ENCODE measurements at places on chromosomes 16 and 17.
A peak's percentile ranks its signal among the peaks of the same experiment; 100 is the strongest.

DNA sequence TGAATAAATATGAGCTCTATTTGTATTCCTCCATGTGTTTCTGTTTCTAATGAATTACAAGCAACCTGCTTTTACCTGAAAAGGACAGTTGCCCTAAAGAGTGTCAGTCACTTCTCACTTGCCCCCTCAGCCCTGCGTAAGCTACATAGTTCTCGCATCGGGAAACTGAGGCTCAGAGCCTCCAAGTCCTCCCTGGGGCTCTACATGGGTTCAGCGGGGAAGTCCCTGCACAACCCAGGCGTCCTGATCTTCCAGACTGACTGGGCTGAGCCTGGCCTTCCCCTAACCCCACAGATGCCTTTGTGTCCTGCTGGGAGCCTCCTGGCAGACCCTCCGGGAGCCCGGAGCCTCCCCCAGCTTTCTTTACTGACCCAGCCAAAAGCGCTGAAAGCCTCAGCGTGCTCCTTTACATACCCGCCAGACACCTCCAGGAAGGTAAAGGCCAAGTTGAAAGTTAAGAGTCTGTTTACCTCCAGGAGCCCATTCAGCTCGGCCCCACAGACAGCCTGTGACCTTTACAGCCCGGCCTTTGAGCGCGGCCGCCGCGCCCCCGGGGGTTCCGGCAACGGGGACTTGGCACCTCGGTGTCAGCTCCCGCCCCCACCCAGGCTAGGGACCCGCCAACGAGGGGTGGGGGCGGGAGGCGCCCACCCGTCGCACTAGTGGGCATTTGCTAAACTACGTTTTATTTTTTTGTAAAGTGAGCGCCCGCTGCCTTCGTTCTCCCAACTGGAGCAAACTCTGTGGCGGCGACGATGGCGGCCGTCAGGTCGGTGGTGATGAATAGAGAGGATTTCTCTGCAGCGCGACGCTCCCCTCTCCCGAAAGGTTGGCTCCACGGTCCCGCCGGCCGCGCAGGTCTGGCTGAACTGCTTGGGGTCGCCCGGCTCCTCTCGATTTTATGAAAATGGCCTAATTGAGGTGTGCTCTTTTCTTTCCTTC is 4.4 kb upstream of the HOXB13 start:
- H3K4me3 ChIP-seq = no peak overlapping the region
- no peak overlapping the region for H3K27ac ChIP-seq
- H3K27me3 ChIP-seq = peaks cover 98% of the 10 kb centered on the region
- H3K36me3 ChIP-seq = no peaks in the 10 kb centered on the region
- no peak for DNase-seq

GRCh38 chr17:62955841-62956352 is 10.1 kb upstream of the TANC2 start:
- no peak overlapping the region for H3K4me3 ChIP-seq
- no peak overlapping the region for H3K27ac ChIP-seq
- H3K27me3 ChIP-seq = no peaks in the 10 kb centered on the region
- no peaks in the 10 kb centered on the region for H3K4me1 ChIP-seq

GRCh38 chr17:57292091-57292490 is 35.8 kb downstream of the MSI2 start:
- no peaks in the 10 kb centered on the region for H3K27me3 ChIP-seq
- no peaks in the 10 kb centered on the region for H3K4me1 ChIP-seq
- DNase-seq = no peak
- no peak overlapping the region for H3K4me3 ChIP-seq

DNA sequence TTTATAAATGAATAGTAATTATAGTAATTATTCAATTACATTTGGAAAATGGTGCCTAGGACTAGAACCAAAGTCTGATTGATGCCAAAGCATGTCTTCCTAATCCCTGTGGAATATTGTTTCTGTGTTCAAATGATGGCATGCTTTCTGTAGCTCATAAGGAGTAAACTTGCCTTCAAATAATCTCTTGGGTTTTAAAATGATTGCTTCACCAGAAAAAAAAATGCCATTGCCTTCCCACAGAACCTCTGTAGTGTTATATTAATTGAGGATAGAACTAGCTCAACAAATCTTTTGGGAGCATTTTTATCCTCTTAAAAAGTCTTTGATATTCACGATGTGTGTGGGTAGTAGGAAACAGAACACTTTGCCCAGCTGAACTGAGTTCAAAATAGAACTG is 7.7 kb upstream of the TMEM100 start:
- H3K4me3 ChIP-seq = no peak overlapping the region
- DNase-seq = no peak
- peak overlapping the region; percentile 57 for H3K27ac ChIP-seq
- no peaks in the 10 kb centered on the region for H3K27me3 ChIP-seq
- H3K36me3 ChIP-seq = no peaks in the 10 kb centered on the region
- peaks cover 5% of the 10 kb centered on the region for H3K4me1 ChIP-seq

- no peaks in the 10 kb centered on the region for H3K36me3 ChIP-seq
- H3K4me1 ChIP-seq = peaks cover 11% of the 10 kb centered on the region
- H3K4me3 ChIP-seq = no peak overlapping the region
- H3K27ac ChIP-seq = no peak overlapping the region
- no peaks in the 10 kb centered on the region for H3K27me3 ChIP-seq
- no peak for DNase-seq
These were observed 5.7 kb upstream of the SPNS2 start for GRCh38 chr17:4492721-4493561.

DNA sequence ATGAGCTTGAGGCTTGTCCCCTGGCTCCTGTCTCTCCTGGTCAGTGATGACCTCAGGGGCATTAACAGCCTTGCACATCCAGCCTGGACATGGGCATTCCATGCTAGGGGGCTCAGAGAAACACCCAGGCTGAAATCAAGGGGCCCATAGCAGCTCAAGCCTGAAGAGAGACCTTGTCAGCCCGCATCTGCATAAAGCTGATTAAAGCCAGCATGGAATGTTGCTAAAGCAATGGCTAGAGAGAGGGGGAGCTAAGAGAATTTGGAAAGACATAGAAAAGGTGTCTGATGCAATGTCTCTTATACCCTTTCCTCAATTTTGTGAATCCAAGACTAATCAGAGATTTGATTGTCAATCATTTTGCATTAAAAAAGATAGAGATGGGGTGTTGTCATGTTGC is 51.4 kb upstream of the WSCD1 start:
- no peak for DNase-seq
- H3K27ac ChIP-seq = no peak overlapping the region
- H3K36me3 ChIP-seq = no peaks in the 10 kb centered on the region
- H3K27me3 ChIP-seq = no peaks in the 10 kb centered on the region
- H3K4me3 ChIP-seq = no peak overlapping the region

- H3K27ac ChIP-seq = peak overlapping the region; percentile 92
- H3K36me3 ChIP-seq = peaks cover under 1% of the 10 kb centered on the region
- no peak overlapping the region for H3K4me3 ChIP-seq
- peak; percentile 83 for DNase-seq
- H3K27me3 ChIP-seq = no peaks in the 10 kb centered on the region
- peaks cover 67% of the 10 kb centered on the region for H3K4me1 ChIP-seq
These were observed 34.1 kb downstream of the TK2 start for GRCh38 chr16:66515596-66516508.

DNA sequence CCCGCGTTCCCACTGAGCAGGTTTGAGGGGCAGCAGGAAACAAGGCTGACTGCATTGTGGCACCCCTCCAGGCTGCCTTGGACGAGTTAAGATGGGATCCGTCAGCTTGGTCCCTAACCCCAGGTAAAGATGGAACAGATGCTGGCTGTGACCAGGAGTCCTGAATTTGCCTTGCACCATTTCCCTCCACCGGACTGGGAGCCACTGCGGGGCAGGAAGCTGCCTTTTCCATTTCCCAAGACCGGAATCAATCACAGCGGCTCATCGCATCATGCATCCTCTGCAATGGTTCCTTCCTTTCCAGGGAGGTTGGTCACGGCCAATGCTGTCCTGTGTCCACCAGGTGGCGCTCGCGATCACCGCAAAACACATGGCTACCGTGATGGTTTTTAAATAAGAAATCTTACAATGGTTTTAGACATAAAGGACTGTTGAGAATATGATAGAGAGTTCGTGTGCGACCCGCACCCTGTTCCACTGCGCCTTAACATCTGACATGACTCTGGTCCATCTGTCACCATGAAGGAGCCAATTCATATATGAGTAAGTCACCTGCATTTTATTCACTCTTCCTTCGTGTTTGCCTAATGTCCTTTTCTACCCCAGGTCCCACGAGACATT is 6.8 kb upstream of the MEAK7 start:
- H3K4me3 ChIP-seq = no peak overlapping the region
- no peaks in the 10 kb centered on the region for H3K27me3 ChIP-seq
- no peak overlapping the region for H3K27ac ChIP-seq
- no peaks in the 10 kb centered on the region for H3K36me3 ChIP-seq
- DNase-seq = peak; percentile 89
- no peaks in the 10 kb centered on the region for H3K4me1 ChIP-seq

GRCh38 chr16:16120382-16121184 is 102.7 kb downstream of the ABCC6 start:
- no peak overlapping the region for H3K4me3 ChIP-seq
- H3K27ac ChIP-seq = no peak overlapping the region
- no peaks in the 10 kb centered on the region for H3K4me1 ChIP-seq
- H3K36me3 ChIP-seq = peaks cover 58% of the 10 kb centered on the region

DNA sequence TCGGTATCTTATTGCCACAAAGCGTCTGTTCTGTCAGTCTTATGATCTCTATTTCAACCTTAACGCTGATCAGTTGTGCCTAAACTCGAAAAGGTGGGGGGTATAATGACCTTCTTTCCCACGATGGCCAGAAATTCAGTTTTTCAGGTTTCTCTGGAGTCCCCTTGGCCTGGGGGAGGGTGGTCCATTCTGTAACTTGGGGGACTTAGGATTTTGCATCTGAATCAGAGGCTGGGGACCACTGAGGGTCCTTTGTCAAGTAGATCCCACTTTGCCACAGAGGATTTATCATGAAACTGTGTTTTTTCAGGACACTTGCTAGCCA is 6.3 kb upstream of the WDR59 start:
- DNase-seq = no peak
- no peaks in the 10 kb centered on the region for H3K4me1 ChIP-seq
- H3K27ac ChIP-seq = no peak overlapping the region
- H3K36me3 ChIP-seq = no peaks in the 10 kb centered on the region

- no peak overlapping the region for H3K4me3 ChIP-seq
- no peaks in the 10 kb centered on the region for H3K36me3 ChIP-seq
- H3K4me1 ChIP-seq = peaks cover 3% of the 10 kb centered on the region
- no peak overlapping the region for H3K27ac ChIP-seq
- H3K27me3 ChIP-seq = no peaks in the 10 kb centered on the region
These were observed 13.9 kb downstream of the NGFR start for GRCh38 chr17:49508866-49509587.

DNA sequence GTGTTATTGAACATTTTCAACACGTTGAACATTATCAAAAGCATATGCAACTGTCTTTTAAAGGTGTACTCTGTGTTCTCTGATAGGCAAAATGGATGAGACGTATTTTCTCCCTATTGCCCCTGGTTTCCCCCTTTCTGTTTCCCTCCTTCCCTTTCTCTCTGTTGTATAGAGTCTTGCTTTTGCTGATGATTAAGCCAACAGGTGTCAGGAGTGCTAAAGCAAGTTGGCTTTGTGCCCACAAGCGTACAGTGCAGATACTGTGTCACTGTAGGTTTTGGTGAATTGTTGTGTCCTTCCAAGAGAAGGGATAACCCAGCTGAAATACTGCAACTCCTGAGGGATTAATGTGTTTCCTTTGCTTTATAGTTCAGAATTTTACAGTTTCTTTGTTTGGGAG is 74.4 kb downstream of the COX10 start:
- H3K27me3 ChIP-seq = no peaks in the 10 kb centered on the region
- H3K4me3 ChIP-seq = no peak overlapping the region
- H3K4me1 ChIP-seq = no peaks in the 10 kb centered on the region
- no peaks in the 10 kb centered on the region for H3K36me3 ChIP-seq

- H3K4me3 ChIP-seq = peak overlapping the region; percentile 44
- H3K27me3 ChIP-seq = no peaks in the 10 kb centered on the region
- peaks cover 1% of the 10 kb centered on the region for H3K36me3 ChIP-seq
- H3K4me1 ChIP-seq = peaks cover 62% of the 10 kb centered on the region
- peak overlapping the region; percentile 61 for H3K27ac ChIP-seq
These were observed 2.3 kb downstream of the DLG4 start for GRCh38 chr17:7217113-7217987.

DNA sequence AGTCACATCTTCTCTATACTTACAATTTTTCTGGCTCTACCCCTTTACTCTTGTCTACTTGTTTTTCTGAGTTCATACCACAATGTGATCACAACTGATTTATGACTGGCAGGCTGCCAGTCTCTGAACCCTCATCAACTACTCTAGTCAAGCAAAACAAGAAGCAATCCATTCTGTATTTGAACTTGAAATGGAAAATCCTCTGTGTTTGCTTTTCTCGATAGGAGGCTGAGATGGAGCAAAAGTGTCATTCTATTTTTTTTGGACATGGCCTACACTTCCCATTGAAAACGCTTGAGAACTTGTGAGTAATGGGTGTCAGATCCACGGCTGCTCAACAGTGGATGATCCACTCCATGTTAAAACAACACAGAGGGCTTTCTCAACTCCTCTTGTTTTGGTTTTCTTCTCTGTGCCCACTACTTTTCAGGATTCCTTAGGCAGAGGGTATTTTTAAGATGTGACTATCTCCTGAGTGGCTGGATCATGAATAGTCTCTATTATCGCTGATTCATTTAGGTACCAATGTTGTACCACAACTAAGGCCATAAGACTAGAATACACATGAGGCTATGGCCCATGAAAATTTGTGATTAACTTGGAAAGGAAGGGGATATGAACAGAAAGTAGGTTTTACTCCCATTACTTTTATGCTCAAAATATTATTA is 11.7 kb downstream of the TMEM100 start:
- no peaks in the 10 kb centered on the region for H3K36me3 ChIP-seq
- H3K27me3 ChIP-seq = no peaks in the 10 kb centered on the region
- H3K4me1 ChIP-seq = peaks cover 11% of the 10 kb centered on the region
- DNase-seq = no peak

DNA sequence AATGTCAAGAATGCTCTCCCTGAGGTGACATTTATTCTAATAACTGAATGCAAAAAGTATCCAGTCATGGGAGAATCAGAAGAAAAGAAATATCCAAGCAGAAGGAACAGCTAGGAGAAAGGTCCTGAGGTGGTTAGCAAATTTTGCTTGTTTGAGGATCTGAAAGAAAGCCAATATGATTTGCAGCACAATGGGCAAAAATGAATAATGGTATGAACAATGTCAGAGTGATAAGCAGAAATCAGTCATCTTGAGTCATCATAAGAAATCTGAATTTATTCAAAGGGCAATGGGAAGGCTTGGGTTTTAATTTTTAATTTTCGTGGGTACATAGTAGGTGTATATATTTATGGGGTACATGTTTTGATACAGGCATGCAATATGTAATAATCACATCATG is 68.5 kb downstream of the BRIP1 start:
- H3K4me1 ChIP-seq = no peaks in the 10 kb centered on the region
- DNase-seq = no peak
- no peak overlapping the region for H3K27ac ChIP-seq
- H3K36me3 ChIP-seq = no peaks in the 10 kb centered on the region

GRCh38 chr16:50155925-50156324 is 2.8 kb downstream of the TENT4B start:
- peak overlapping the region; percentile 93 for H3K4me3 ChIP-seq
- H3K4me1 ChIP-seq = peaks cover 63% of the 10 kb centered on the region
- no peaks in the 10 kb centered on the region for H3K27me3 ChIP-seq
- peak overlapping the region; percentile 90 for H3K27ac ChIP-seq
- no peaks in the 10 kb centered on the region for H3K36me3 ChIP-seq

GRCh38 chr17:40322358-40323315 is 13.7 kb downstream of the RARA start:
- H3K4me1 ChIP-seq = peaks cover 91% of the 10 kb centered on the region
- H3K27me3 ChIP-seq = no peaks in the 10 kb centered on the region
- H3K36me3 ChIP-seq = no peaks in the 10 kb centered on the region
